GM12865 (cell line): ENCODE measurements at places on chromosomes 12 and 14.

GRCh38 chr14:88995437-88996198 lies 171.2 kb downstream of the TTC8 start:
- DNase-seq, result no peak

DNA sequence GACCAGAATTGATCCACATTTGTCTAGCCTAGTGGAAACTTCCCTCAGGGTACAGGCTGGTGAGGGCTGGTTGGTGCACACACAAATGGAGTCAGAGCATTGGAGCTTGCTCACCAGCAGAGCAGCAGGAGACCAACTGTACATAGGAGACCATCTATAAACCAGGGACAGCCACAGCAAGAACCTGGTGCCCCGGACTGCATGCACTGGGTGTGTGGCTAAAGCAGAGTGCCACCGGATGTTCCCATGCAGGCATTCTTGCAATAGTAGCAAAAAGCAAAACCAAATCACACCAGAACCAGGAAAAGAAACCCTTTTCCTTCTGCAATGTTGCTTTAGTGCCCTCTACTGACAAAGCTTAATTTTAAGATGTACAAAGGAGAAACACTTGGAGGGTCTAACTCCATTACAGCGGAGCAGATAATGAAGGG lies 136.4 kb downstream of the MDGA2 start:
- no peak for DNase-seq

DNA sequence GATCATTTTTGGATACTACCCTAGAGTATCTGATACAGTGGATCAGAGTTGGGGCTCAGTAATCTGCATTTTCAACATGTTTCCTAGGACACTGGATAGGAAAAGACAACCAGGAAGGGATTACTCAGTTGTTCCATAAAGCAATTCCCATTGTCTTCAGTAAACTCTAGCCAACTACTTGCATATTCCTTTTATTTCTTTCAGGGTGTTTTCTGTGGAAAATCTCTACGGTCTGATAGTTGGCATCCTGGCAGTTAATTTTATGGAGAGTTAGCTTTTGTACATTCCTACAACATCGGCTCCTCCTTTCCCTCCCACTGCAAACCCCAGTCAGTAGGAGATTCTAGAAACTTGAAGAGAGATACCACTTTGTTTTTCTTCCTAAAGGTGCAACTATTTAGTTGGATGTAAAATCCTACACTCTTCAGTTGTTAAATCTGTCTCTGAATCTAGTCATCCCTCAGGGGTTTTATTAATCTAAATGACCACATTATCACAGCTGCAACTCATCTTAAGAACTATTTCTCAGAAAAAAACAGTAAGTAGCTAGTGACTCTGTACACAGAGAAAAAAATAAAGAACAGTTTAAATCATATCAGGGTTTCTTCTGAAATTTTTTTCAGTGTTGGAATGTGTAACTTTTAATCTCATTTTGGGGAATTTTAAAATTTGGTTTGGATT lies 103.9 kb downstream of the PDE3A start:
- DNase-seq, result no peak

GRCh38 chr12:47885012-47885501 lies 19.7 kb downstream of the VDR start:
- DNase-seq, result peak; percentile 82

- DNase-seq, result no peak
These were observed 115.2 kb upstream of the RAP1B start for GRCh38 chr12:68495336-68496070.

GRCh38 chr12:124369055-124369826 lies 74.3 kb downstream of the RFLNA start:
- DNase-seq, result no peak

- no peak for DNase-seq
These were observed 37.8 kb downstream of the GALNT9 start for GRCh38 chr12:132291402-132292175.

GRCh38 chr12:9108504-9109212 lies 7.1 kb downstream of the A2M start:
- DNase-seq, result no peak

- no peak for DNase-seq
These were observed 383.0 kb downstream of the LRIG3 start for GRCh38 chr12:58537278-58537677.

GRCh38 chr14:89212386-89213235 lies 204.4 kb downstream of the FOXN3 start:
- no peak for DNase-seq

GRCh38 chr12:95736631-95737030 lies 53.9 kb downstream of the NTN4 start:
- DNase-seq, result no peak

DNA sequence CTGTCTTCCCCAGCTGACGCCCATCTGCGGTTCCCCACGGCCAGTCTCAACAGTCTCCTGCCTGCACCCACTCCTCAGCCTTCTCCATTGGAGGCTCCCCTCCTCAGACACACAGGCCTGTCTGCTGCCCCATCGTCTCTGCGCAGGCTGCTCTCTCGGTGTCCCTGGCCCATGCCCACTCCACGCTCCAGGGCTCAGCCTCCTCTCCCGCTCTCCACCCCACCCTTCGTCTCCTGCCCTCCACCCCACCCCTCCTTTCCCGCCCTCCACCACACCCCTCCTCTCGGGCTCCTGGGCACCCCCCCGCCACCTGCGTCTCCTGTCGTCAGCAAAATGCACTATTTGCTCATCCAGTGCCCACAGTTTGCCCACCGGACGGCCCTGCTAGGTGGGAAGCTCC lies 119.6 kb upstream of the DIO3 start:
- no peak for DNase-seq

- DNase-seq, result no peak
These were observed 120.5 kb downstream of the TBC1D30 start for GRCh38 chr12:64944966-64945365.

DNA sequence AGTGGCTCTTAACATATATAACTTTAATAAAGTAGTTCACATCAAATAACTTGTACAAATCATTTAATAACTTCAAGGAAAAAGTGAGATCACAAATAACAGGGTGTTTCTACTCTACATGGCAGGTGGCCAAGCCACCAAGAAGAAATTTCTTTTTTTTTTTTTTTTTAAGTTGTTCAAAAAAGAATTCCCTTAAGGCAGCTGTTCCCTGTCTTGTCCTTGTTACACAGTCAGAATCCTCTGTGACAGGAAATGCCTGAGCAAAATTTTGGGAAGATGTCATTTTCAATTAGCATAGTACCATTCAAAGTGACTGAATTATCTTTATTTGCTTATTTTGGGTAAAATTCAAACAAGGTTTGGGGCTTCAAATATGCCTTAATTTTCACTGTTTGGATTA lies 79.4 kb downstream of the LIN7A start:
- DNase-seq, result no peak

- DNase-seq, result no peak
These were observed 99.6 kb downstream of the SSPN start for GRCh38 chr12:26295001-26295400.

DNA sequence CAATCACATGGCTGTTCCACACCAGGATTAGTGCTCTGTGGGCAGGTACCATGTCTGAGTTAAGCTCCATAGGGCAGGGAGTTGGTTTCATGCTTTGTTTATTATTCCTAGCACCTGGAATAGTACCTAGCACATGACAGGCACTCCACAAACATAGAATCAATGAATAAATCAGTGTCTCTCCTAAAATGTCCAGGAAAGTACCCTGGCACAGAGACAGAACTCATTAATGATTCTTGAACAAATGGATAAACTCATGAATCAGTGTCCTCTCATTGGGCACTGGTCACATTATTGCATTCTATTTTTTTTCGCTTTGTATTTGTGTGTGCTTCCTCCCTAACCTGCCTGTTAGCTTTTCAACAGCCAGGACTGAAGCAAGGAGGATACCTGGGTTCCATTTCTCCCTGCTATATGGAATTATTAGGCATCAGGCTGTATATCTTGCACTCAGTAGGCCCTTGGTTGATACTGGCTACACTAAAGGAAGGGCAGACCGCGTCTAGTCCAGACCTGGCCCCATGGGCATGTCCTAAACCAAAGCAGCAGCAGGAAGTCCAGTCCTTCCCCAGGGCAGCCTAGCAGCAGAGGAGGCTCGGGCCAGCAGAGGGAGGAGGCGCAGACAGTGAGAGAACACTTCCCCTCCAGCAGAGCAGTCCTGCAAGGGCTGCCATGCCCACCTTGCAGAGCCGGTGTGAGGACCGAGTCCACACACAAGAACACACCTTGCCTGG lies 18.4 kb downstream of the HDAC7 start:
- no peak for DNase-seq

DNA sequence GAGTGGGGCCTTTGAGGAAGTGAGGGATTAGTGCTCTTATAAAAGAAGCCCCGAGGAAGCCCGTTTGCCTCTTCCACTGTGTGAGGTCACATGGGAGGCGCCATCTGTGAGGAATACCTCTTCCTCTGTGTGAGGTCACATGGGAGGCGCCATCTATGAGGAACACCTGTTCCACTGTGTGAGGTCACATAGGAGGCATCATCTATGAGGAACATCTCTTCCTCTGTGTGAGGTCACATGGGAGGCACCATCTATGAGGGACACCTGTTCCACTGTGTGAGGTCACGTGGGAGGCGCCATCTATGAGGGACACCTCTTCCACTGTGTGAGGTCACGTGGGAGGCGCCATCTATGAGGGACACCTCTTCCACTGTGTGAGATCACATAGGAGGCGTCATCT lies 69.7 kb downstream of the SLC24A4 start:
- DNase-seq, result no peak

- no peak for DNase-seq
These were observed 14.9 kb upstream of the NFKBIA start for GRCh38 chr14:35419429-35419841.

- peak; percentile 23 for DNase-seq
These were observed 19.3 kb upstream of the SERPINA6 start for GRCh38 chr14:94342334-94342934.

DNA sequence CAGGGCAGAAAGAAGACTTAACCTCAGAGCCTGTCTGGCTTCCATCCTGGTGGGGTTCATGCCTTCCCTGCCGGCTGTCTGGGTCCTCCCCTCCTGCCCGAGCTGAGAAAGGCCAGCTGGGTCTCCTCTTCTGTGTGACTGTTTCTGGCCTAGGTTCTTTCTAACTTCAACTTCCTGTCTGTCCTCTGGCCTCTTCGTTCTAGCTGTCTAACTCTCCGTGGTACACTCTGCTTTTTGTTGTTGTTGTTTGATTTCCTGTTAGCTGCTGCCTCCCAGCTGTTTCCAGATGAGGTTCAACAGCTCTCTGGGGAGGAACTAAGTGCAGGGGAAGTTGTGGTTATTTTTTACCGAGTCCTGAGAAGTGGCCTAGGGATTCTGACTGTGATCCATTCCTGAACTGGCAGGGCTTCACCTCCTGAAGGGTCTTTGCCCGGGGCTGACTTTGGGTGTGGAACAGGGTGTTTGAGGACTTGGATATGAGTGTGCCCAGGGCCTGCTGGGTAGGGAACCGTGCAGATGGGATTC lies 3.2 kb downstream of the MLXIP start:
- DNase-seq, result peak; percentile 82

GRCh38 chr12:6091786-6092566 lies 32.5 kb downstream of the VWF start:
- DNase-seq, result no peak

DNA sequence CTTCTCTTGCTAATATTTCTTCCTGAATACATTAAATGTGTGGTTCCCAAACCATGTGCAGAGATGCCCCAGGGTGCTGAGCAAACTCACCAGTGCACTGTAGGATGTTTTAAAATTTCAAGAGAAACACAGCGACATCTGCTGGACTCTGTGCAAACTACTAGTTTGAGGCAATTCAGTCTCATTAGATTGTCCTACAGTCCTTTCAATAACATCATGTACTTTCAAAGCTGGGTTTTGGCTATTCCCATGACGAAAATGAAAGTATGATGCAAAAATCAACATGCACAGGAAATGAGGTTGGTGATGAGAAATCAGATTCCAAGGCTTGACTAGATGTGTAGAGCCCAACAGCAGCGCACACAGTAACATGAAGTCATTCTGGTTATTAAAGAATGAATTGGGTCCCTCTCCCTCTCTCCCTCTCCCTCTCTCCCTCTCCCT lies 66.3 kb downstream of the CLIP1 start:
- DNase-seq, result peak; percentile 68

DNA sequence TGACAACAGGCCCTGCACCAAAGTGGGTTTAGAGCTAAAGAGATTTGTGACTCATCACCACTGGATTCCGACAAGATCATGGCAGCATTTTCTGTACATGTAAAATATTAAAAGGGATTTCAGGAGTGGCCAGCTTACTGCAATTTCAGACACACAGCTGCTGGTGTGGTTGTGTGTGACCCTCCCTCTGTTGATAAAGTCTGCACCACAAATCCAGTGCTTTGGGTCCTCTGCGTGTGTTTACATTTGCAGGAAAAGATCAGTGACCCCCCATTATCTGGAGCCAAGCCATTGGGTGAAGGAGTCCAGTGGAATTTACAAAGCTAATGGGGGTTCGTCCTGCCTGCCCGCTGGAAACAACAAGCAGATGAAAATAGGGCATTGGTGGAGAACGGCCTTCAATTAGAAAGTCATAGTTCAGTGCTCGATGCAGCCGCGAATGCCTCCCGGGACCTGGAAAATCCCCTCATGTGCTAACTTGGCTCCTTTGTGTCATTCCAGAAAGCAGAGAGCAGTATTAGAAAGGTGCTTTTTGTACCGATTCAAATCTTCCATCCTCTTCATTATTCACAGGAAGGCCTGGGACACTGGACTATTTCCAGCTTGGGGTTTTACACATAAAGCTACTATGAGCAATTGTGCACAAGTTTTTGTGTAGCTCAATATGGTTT lies 188.5 kb upstream of the TMEM132C start:
- no peak for DNase-seq

DNA sequence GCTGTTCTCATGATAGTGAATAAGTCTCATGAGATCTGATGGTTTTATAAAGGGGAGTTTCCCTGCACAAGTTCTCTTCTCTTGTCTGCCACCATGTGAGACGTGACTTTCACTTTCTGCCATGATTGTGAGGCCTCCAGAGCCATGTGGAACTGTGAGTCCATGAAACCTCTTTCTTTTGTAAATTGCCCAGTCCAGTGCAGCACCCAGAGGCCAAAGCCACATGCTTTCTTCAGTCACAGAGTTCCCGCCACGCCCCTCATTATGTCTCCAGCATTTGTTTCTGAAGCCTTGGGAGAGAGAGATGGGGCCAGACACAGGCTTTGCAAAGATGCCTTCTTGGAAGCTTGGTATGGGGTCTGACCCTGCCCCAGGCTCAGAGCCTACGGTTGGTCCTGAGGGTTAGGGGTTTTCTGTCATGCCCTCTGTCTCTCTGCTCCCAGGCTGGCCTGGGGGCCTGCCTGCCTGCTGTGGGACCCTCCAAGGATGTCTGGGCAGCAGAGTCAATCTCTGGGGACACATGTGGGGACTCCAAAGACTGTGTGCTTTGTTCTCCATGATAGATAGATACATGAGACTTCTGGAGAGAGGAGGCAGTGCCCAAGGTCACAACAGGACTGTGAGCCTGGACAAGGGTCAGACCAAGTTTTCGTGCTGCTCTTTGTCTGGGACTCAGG lies 114.1 kb upstream of the PRMT8 start:
- no peak for DNase-seq

GRCh38 chr12:87931812-87932211 lies 97.4 kb downstream of the C12orf50 start:
- DNase-seq, result no peak
